Activated CD4-positive, CD25-positive, alpha-beta regulatory T cell treated with anti-CD3 and anti-CD28 coated beads, Interleukin-2, amount 50 U/mL, for 72 hours (primary cell): ENCODE measurements at places on chromosomes 5 and 9.

GRCh38 chr5:565782-566440, 41.7 kb upstream of the SLC9A3 start:
- no peak for DNase-seq

DNA sequence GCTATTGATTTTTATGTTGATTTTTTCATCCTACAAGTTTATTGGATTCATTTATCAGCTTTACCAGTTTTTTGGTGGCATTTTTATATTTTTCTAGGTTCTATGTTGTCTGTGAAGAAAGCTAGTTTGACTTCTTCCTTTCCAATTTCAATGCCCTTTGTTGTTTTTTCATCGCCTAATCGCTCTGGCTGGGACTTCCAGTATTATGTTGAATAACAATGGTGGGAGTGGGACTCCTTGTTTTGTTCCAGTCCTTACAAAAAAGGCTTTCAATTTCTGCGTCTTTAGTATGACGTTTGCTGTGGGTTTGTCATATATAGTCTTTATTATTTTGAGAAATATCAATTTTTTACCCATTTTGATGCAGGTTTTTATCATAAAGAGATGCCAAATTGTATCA, 175.6 kb upstream of the CCNH start:
- no peak for DNase-seq

DNA sequence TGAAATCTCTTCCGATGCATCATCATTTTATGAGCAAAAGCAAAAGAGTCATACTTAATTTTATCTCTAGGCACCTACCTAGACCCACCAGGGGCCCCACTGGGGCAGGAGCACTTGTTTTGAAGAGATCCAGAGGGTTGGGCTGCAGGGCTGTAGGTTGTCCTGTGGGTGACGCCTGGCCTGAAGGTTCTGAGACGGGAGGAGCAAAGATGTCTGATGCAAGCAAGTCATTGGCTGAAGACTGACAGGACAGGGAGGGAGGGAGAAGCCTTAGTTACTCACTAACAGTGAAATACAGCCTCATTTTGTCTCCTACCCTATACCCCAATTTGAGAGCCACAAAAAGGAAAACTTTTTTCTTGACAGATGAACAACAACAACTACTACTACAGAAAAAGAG, 17.1 kb upstream of the C9 start:
- no peak for DNase-seq

- DNase-seq, result no peak
Observed at GRCh38 chr9:88920645-88921044, 70.6 kb upstream of the S1PR3 start.

DNA sequence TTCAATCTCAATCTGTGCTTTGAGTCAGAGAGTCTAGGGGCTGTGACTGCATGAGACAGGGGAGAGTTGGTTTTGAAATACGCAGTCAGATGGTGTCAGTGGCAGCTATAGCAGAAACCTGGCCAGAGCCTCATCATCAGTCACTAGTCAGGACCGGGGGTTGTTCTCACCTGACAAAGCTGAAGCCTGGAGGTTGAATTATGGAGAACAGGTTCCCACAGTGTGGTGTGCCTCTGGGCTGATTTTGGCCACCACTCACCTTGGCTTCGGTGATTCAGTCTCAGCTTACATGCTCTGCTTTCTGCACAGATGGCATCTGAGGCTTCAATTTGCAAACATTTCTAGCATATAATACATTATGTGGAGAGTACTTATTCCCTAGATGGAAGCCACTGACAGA, 387.3 kb downstream of the YTHDC2 start:
- no peak for DNase-seq

- DNase-seq, result no peak
Observed at GRCh38 chr5:135824541-135825041, 9.9 kb upstream of the SLC25A48 start.

DNA sequence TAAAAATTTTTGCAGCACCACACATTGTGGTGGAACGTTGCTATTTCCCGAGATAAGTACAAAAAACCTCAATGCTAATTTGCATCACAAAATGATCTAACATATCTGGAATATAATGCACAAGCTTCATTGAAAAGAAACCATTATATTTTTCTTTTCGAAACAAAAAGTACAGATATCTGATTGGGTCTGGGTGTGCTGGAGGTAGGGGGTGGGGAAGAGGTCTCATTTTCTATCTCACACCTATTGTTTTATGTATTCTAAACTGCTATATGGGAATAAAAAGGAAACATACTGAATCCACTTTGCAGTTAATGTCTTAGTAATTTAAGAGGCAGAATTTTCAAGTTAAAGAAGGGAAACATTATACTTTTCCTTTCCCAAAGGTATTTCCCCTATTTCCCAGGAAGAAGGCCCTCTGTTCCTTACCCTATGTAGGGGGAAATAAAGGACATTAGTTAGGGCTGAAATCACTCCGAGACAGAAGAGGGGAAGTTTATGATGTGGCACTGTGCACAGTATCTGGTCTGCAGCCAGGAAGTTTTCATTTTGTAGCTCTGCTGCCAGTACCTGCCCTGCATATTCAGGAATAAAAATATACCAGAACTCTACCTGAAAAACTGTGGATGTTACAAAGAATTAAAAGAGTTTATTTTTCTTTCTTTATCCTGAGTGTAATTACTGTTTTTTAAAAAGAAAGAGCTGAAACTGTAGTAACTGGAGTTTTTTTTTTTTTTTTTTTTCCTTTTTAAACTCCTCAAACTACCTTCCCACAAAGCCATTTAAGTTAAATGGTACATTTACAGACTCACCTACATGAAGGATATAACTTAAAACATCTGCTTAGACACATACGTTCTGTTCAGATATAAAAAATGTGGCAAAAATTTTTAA, 7.4 kb downstream of the MEF2C start:
- DNase-seq, result no peak

GRCh38 chr5:41835645-41836044, 34.6 kb downstream of the OXCT1 start:
- DNase-seq, result no peak

DNA sequence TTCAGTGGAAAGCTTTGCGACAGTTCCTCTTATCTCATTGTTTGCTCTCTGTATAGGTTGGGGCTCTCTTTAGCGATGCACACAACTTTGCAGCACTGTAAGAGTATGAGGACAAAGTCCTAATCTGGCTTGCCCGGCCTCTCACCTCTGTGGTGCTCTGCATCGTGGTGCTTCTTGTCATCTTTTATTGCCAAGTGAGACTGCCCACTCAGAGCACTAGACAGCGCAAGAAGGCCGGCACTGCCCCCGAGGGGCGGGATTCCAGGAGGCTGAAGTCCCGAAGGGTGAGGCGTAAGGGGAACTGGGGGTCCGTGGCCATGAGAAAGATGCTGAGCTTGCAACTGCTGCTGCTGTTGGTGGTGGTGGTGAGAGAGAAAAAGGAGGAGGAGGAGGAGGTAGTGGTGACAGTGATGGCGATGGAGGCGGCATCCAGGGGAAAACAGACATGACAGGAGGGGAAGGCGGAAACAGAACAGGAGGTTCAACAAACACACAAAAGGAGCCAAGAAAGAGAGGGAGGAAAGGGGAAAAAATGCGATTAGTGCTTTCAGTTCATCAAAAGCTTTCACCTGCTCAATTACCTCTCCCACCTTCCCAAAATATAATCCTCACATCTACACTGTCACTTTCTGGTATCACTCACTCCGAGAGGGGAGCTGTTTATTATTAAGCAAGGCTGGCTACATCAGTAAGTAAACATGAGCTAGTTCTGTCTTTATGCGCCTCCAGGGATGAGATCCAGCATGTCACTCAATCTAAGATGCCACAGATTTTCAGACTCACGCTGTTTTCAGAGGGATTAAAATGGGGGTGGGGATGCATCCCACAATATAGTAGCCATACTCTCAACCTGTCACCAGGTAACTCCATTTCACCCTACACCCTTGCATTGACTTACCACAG, 55.1 kb downstream of the TLE1 start:
- DNase-seq, result no peak

DNA sequence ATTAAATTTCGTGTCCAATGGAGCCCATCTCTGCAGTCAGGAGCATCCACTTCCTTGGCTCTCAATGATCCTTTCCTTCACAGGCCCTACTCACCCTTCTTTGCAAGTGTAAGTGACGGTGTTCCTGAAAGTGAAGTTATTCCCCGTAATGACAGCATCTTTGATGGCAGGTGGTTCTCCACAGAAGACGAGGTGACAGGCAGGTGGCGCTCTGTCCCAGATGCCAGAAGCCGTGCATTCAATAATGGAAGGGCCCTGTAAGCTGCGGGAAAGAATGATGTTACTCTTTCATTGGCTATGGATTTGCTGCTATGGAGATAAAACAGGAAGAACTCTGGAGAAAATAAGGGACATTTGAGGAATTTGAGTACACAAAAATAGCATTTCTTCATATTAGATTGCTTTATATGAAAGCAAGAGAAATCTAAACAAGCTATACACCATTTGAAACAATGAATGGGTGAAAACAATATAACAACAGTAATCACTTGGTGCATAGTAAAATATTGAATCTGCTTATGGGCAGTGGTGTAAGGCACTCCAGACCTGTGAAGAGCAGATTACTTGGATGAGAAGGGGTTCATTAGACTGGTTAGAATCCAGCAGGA, 89.9 kb upstream of the TXNDC8 start:
- no peak for DNase-seq

- no peak for DNase-seq
Observed at GRCh38 chr5:141565826-141566570, 52.8 kb downstream of the DIAPH1 start.

DNA sequence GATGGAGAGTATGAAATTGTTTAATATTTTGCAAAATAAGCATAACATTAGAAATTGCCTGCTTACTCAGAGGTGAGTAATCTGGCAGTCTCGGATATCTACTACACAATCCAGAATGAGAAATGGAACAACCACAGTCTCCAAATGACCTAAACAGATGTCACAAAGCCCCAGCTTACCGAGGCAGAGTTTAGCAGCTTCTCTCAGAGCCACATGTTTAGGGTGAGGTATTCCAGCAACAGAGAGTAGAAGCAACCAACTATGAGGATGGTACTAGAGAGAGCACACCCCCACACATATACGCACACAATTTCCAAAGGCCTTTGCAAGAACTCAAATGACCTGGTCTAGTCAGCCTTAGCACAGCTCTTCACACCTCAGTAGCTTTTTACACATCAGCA, 122.7 kb upstream of the LPAR1 start:
- no peak for DNase-seq

DNA sequence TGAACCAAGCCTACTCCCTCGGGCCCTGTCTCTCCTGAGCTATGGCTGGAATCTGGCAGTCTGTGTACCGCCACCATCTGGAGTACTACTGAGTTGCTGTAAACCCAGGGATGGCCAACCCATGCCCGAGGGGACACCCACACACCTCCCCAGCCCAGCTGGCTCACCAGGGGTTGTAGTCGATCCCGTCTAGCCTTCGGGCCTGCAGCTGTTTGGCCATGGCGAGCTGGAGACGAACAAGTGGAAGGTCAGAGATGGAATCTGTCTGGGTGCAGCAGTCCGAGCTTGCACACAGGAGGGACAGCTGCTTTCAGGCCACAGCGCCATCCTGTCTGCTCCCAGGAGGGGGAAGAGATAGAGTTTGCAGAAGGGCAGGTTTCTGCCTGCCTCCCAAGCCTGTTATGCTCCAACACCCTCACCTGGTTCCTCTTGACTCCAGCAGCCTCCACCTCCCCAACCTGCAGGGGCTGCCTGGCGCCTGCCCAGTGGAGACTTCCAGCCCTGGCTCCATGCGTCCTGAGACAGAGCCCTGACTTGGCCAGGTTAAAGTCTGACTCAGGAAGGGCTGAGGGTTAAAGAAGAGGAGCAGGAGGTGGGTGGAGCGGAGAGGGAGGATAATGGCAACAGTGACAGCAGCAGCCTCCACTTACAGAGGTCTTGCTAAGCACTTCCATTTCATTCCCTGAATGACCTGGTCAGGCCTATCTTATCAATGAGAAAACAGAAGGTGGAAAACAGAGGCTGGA, 15.8 kb upstream of the SPOUT1 start:
- DNase-seq, result no peak

DNA sequence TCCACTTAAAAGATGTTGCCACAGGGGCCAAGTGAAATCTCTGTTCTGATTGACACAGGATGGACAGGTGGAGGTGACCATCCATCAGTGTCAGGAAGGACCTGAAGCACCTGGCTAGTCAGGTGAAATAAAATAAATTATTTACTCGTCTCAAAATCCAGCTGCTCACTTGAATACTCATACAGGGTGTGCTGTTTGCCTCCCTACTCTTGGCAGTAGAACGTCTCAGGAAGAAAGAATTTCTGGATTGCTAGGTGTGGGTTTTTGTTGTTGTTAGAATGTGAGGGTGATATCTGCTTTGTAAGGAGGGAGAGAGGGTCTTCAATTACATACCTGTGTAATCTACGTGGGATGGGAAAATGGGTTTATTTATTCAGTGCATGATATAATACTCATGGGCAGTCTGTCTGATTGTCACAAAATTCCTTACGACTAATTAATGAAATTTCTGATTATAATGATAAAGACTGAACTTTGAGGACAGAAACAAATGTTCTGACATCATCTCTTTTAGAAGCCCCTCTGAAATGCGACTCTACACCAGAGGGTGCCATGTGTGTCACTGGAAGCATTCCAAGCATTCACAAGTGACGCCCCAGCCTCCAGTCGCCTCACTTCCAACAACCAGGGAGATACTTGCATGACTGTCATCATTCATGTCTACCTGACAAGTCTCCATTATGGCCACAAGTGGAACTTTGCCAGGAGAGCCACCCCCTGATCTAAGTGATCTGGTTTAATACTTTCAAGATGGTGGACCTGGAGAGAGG, 218.4 kb downstream of the GAPVD1 start:
- DNase-seq, result no peak

GRCh38 chr9:21873540-21874221, 71.2 kb downstream of the MTAP start:
- DNase-seq, result no peak

GRCh38 chr5:153902016-153902415, 136.7 kb downstream of the FAM114A2 start:
- DNase-seq, result no peak

DNA sequence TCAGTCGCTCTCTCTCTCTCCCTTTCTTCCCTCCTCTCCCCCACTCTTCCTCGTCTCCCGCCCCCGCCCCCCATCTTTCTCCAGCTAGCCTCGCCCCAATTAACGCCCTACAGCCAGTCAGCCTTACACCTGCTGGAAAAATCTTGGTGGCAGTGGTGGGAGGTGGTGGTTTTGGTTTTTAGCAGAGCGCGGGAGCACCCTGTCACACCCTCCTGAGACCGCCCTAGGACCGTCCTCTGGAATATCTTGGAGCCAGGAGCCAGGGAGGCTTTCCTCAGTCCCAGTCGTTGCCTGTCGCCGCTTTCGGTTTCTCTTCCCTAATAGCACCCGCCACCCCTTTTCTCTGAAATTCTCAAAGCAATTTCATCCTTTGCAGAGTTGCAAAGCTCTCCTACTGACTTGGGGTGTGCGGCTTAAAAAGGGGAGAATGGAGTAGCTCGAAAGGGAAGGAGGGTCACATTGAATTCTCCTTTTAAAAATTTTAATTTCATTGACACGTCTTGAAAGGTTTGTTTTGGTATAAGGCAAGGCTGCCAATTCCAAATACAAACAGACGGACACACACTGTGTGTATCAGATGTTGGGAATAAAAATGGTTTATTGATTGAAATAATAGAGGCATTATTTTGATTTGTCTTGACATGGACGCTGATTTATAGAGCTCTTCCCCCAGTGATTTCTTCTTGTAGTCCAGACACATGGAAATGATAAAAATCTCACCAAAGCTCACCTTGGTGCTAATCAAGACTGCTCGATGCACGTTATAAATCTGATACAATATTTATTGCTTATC, 301.3 kb downstream of the PARP8 start:
- DNase-seq, result no peak
